ENCODE measurements at places on chromosomes 4 and X.

- DNase-seq: no peak
These were observed 21.9 kb upstream of the GABRE start for GRCh38 chrX:151996347-151996746.

DNA sequence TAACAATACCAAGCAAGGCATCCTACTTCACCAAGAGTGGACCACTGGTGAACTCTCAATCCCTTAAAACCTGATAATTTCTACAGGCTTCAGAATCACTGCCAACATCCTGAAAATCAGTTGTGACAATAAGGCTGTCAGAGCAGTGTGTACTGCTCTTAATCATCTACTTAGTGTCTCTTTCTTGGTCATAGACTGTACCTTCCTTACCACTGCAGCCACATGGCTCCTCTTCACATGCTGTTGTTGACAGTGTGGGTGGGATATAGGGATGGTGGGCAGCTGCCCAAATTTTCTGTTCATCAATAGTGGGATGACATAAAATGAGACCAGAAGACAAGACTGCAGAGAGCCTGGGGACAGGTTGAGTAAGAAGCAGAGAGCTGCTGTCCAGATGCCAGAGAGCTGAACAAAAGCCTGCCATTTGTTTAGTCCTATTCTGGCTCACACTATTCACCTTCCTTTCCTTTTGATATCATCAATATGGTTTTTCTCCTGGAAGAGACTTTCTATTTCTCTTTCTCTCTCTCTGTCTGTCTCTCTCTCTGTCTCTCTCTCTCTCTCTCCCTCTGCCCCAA lies 178.9 kb downstream of the MGST2 start:
- no peak for DNase-seq

- no peak for DNase-seq
These were observed 11.4 kb downstream of the WDFY3 start for GRCh38 chr4:84954982-84955567.

DNA sequence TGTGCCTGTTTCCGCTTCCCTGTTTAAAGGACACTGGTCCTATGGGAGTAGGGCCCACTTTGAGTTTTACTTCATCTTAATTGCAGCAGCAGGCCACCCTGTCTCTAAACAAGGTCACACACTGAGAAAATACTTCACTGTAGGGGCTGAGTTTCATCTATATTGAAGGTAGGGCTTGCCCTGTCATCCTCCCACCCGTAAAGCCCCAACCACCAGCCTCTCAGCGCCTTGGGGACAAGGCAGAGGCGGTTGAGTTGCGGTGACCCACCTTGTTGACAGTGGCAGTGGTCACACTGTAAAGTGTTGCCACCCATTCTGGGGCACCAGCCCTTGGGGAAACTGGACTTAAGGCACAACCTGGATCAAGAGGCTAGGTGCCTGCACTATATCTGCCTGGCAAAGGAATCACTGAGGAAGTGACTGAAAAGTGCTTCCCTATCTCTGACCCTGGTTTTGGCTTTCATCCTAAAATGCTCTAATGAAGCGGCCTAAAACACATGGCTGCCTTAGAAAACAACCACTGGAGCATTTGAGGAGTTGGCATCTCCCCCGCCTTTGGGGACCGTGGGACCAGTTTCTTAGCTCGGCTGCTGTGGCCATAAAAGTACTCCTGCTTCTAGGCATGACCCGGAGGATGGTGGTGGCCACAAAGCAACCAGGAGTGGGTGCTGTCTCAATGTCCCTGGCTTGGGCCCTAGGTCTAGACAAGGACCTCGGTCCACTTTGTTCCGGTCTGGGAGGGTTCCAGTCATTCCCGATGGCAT lies 7.8 kb upstream of the WDR1 start:
- DNase-seq: no peak

GRCh38 chrX:46860557-46860956 lies 23.7 kb downstream of the RP2 start:
- DNase-seq: no peak

GRCh38 chr4:42636645-42636949 lies 20.3 kb downstream of the ATP8A1 start:
- no peak for DNase-seq

- DNase-seq: no peak
These were observed 977.1 kb upstream of the PRKX start for GRCh38 chrX:4690521-4690920.

- DNase-seq: no peak
These were observed 14.4 kb downstream of the ADH1A start for GRCh38 chr4:99276417-99276816.

GRCh38 chr4:26126143-26126718 lies 194.6 kb upstream of the RBPJ start:
- DNase-seq: no peak

GRCh38 chr4:120731561-120731960 lies 191.0 kb downstream of the PRDM5 start:
- no peak for DNase-seq

DNA sequence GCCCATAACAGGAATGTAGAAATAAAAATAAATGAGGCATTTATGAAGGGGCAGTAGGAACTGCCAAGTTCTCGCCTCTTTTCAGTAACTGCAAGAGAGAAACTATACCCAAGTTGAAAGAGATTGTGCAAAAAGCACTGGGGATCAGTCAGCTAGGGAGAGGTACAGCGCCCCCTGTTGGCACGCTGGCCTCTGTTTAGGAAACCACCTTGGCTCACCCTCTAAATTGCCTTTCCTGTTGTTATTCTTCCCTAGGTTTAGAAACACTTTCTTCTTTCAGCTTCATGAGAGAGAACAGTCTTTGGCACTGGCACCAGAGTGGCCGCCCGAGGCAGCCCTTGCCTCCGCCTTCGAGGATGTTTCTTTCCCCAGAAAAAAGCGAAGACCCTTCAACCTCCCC lies 348.5 kb downstream of the MID1IP1 start:
- peak; percentile 26 for DNase-seq

DNA sequence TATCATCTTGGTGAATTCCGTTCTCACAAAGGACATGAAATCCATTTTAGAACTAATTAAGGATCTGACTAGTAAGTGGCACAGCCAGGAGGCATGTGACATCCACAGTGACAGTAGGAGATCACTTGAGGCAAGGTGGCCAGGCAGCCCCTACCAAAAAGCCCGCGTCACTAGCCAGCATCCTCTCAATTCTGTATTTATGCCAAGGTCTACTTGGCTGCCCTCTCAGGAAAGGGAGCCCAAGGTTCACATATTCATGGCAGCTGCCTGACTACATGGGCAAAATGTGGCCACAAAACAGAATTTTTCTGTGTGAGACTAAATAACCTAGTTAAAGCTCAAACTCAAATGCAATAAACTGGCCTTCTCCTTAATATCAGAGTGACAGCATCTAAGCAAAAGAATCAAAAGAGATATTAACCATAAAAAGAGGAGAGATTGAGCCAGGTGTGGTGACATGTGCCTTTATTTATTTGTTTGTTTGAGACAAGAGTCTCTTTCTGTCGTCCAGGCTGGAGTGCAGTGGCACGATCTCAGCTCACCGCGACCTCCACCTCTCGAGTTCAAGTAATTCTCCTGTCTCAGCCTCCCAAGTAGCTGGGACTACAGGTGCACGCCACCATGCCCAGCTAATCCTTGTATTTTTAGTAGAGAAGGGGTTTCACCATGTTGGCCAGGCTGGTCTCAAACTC lies 51.5 kb downstream of the SLC9A7 start:
- no peak for DNase-seq

DNA sequence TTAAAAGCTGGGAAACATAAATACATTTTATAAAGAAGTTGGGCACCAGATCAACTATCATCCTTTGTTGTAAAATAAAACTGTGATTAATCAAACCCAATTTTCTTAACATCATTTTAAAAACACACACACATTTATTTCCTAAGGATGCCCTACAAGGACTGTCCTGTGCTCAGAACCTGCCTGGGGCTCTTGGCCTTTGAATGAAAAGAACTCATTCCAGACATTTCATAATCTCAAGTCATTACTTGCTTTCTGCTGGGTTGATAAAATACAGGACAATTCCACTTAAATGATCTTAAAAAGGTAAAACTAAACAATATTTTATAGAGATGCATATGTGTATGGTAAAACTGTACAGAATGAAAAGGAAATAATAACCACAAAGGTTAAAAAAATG lies 2.8 kb downstream of the SH3D19 start:
- no peak for DNase-seq

All from stimulated activated CD8-positive, alpha-beta memory T cell treated with anti-CD3 and anti-CD28 coated beads, Interleukin-4, amount 100 ng/mL, for 4 hours (primary cell).